ENCODE measurements at places on chromosomes 6 and 20.
A peak's percentile ranks its signal among the peaks of the same experiment; 100 is the strongest.

- DNase-seq: no peak
Observed at GRCh38 chr6:34583861-34584604, 27.9 kb upstream of the SPDEF start.

DNA sequence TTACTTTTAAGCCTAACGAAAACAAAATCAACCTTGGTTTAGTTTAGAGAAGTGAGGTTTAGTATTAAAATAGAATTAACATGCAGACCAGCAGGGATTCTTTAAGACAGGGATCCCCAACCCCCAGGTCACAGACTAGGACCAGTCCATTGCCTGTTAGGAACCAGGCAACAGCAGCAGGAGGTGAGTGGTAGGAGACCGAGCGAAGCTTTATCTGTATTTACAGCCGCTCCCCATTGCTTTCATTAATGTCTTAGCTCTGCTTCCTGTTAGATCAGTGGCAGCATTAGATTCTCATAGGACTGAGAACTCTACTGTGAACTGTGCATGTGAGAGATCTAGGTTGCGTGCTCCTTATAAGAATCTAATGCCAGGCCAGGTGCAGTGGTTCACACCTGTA is 225.9 kb downstream of the NKAIN2 start:
- no peak for DNase-seq

- DNase-seq: no peak
Observed at GRCh38 chr6:169490246-169490641, 211.6 kb downstream of the WDR27 start.

GRCh38 chr20:50719328-50719727 is 12.1 kb upstream of the PARD6B start:
- no peak for DNase-seq

GRCh38 chr20:3092611-3093379 is 8.3 kb upstream of the AVP start:
- no peak for DNase-seq

- DNase-seq: peak; percentile 93
Observed at GRCh38 chr6:44630125-44631028, 242.9 kb downstream of the CDC5L start.

DNA sequence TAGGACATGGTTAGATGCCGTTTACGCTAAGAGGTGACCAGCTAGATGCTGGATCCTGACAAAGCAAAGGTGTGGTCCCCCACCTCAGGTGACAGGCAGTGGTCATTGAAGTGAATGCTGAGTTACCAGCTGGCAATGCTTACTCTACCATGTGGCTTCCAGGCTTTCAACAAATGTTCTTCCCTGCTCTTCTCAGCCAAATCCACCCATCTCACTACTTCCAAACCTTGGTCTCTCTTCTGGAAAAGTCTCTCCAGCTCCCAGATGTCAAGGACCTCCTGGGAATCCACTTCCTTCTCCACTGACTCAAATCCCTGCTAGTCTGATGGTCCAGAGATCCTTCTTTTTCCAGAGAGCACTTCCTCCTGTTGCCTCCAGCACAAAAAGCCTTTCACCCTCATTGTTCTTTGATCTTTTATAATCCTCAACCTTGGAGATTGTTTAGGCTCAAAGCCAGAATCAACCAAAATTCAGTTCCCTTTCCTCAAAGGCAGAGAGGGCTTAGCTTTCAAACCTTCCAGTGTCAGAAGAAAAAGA is 228.0 kb downstream of the ZNF217 start:
- DNase-seq: no peak

- DNase-seq: peak; percentile 62
Observed at GRCh38 chr20:34074101-34074760, 37.8 kb downstream of the EIF2S2 start.

DNA sequence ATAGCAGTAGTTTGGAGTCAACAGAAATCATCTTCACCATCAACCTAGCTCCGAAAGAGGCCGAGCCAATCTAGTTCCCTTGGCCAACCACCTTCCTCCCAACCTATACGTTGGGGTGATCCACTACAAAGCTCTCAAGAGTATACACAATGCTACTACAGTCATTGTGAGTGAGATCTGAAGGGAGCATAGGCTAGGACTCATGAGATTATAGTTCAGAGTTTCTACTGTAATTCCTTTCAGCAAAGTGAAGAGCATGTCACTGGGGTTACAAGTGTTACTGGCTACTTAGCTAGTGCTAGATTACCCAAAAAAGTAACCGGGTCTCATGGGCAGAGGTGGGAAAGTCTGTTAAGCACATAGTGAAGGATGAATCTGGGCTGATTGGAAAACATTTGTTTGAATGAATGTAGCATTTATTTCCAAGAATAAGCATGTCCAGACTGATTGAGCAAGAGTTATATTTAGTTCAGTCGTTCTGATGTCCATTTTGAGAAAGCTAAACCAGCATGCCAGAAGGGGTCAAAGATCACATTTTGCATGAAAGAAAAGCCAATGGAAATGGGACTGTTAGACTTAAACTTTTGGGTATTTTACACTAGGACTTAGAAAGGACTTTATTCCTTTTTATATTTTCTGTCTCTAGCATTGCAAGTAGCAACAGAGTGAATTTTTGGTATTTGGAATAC is 10.5 kb upstream of the ESR1 start:
- DNase-seq: no peak

DNA sequence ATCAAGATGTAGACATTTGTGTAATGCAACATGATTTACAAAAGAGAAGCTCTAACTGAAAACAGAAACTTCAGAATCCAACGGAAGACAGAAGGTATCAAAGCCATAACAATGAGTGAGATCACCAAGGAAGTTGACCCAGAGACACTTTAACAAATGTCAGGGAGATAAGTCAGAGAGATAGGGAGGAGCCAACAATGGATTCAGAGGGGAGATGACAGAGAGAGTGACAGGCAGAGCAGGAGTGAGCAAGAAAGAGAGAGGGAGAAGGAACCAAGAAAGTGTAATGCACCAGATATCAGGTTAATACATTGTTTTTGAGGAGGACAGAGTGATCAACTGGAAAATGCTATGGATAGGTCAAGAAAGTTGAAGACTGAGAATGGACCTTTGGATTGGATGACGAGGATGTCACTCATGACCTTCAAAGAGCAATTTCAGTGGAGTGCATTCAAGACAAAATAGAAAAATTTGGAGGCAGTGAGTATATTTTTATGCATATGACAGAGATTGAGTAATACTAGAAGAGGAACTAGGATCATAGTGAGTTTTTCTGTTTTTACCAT is 86.6 kb downstream of the TRDN start:
- DNase-seq: no peak

- DNase-seq: no peak
Observed at GRCh38 chr20:972256-972655, 29.9 kb downstream of the RSPO4 start.

DNA sequence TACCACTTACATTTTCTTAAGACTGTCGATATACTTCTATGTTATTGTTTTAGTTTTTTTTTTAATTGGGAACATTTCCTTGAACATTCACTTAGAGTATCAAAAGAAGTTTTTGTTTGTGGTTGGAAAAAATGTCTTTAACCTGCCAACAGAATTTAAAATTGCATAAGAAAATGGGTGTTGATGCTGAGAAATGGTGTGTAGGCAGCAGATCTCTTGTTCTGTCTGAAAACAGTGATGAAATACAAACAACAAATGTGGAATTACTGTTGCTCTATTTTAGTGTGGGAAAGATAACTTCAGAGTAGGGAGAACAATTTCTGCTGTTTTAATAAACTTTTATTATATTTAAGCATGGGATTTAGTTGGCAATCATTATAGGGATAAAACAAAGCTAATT is 293.5 kb downstream of the CDKAL1 start:
- DNase-seq: no peak

- DNase-seq: no peak
Observed at GRCh38 chr20:61439251-61439650, 187.2 kb downstream of the CDH4 start.

DNA sequence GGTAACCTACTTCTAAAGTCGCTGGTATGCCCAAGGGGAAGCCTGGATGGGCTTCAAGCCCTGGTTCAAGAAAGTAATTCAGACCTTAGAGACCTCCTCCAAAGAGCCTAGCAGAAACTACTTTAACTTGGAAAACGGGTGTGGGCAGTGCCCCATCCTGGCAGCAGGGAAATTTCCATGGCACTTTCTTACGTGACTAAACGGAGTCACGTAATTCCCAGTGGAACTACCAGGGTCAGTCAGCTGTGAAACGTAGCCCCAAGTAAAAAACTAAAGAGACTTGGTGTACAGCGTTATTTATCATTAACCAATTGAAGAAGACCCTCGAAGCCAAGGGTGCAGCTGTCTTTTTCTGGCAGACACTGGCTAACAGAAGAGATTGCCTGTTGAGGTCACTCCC is 114.0 kb downstream of the RCAN2 start:
- no peak for DNase-seq

DNA sequence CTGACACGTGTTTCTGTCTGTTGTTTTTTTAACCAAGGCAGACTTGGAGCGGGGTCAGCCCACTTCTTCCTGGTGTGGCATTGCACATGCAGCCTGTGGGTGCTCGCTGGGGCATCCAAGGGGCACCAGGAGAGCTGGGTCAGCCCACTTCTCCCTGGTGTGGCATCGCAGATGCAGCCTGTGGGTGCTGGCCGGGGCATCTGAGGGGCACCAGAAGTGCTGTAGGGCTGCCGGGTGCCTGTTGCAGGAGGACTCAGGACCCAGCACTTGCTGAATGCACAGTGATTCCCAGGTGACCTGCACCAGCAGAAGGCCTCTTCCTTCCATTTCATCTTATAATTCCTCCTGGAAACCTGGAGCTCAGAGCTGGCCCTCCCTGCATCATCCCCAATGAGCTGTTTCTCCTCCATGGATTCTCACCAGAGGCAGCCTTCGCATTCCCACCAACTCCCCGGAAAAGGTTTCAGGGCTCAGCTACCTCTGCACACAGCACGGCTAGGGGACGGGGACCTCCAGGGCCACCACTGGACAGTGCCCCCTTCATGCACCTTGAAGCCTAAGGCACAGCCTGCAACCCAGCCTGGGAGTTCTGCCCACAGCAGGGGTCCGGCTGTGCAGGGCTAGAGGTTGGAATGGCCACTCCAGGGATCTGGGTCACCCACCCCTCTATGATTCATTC is 218.8 kb downstream of the TAF4 start:
- no peak for DNase-seq

DNA sequence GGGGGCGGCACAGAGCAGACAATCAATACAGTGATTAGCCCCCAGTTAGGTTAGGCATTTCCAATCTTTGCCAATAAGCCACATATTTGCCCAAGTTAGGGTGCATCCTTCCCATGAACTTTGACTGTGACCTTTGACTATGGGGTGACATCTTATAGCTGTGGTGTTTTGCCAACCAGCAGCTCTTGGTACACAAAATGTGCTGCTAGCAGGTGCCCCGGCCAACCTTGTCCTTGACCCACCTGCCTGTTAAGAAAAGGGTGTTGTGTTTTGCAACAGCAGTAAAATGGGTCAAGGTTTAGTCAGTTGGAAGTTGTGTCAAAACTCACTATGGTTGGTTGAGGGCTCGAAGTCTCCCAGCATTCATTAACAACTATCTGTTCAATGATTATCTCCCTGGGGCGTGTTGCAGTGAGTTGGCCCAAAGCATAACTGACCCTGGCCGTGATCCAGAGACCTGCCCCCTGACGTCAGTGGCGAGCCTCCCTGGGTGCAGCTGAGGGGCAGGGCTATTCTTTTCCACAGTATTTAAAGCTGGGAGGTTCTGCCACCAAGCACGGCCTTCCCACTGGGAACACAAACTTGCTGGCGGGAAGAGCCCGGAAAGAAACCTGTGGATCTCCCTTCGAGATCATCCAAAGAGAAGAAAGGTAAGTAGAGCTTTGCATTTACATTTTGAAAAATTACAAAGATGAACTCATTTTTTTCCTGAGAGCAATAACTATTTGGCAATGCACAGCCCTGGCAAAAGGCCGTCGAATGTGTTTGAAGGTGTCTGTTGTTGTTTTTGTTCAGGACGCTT is at the start of gene PCK1:
Gene PCK1 (plus strand): TSS at position 557 of the 802 bp plus-strand sequence. CDS start 302 bp downstream, outside the sequence.
- DNase-seq: no peak

DNA sequence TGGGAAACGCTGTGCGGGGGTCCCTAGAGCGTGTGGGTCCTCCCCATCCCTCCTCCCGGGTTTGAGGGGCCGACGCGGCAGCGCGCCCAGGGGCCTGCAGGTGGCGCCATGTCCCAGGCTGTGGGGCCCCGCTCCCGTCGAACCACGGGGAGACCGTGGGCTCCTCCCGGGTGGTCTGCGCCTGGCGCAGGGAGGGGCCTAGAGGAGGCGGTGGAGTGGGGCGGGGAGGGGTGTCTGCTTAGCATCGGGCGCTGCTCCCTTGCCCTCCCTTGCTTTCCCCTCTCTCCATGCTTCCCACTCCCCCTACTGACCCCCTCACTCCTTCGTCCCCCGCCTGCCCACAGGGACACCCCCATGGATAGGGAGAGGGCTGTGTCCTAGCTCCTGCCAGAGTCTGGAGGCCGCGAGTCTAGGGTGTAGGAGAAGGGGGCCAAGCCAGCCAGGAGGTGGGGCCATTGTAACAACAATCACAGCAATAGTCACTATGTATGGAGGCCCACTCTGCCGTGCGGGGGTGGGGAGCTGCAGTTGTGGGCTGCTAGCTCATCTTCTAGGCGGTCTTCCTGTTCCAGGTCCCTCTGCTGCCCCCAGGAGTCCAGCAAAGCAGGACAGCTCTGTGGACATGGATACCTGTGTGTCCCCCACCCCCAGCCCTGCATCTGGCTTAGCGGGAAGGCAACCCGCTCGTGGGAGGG is 51.7 kb downstream of the CHMP4B start:
- peak; percentile 79 for DNase-seq

DNA sequence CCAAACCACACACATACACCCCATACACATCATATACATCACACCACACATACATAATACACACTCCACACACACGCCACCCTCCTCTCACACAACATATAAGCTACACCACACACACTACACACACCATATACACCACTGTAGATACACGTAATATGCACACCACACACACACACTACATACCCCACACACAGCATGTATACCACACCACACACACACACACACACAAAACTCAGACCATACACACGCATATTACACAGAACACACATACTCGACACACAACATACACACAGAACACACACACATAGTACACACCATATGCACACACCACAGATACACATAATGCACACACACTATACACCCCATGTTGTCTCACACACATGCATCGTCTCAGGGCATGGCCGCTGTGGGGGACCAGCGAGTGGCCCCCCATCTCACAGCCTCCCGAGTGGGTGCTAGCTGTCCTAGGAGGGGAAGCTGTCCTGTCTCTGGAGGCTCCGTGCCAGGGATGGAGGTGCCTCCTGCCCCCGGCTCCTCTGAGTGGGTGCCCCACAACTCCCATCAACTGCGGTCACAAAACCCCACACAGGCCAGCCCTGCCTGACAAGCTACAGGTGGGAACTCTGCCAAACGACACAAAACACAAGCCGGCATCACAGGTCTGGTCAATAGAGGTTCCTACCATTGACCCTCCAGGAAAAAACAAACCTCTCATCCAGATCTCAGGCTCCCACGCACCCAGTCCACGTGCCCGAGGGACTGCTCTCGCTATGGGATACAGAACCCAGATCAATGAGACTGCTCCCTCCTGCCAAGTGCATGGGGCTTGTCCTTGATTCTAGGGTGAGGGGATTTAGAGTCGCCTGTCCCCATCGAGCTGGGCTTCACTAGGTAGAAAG is 49.1 kb downstream of the DACT2 start:
- DNase-seq: no peak

- DNase-seq: no peak
Observed at GRCh38 chr6:125251516-125252220, 50.1 kb downstream of the HDDC2 start.

GRCh38 chr6:132443206-132443605 is 41.9 kb upstream of the MOXD1 start:
- no peak for DNase-seq

- DNase-seq: no peak
Observed at GRCh38 chr6:170091000-170091638, 199.8 kb downstream of the DLL1 start.

- DNase-seq: no peak
Observed at GRCh38 chr6:145309842-145310535, 425.3 kb downstream of the EPM2A start.
